ENCODE measurements at places on chromosomes 5 and 9. TPM values are rescaled to one million over a fixed set of nuclear protein-coding genes. Genes with fewer than 3 reads are reported as not detected.

EQTN gene
- not detected for total RNA-seq

RFK gene
- total RNA-seq, result 13.5 TPM

HACD4 gene
- 9.6 TPM for total RNA-seq

FEM1C gene
- 26.1 TPM for total RNA-seq

- H3K27me3 ChIP-seq, result no peaks in the 10 kb centered on the region
- no peak overlapping the region for H3K27ac ChIP-seq
- H3K4me1 ChIP-seq, result no peaks in the 10 kb centered on the region
- H3K4me3 ChIP-seq, result no peak overlapping the region
Observed at GRCh38 chr5:82720213-82721086, 356.7 kb downstream of the TMEM167A start.

GRCh38 chr9:105483618-105484017 lies 35.8 kb downstream of the FSD1L start:
- no peak for DNase-seq
- H3K36me3 ChIP-seq, result no peaks in the 10 kb centered on the region
- H3K27me3 ChIP-seq, result no peaks in the 10 kb centered on the region
- no peak overlapping the region for H3K4me3 ChIP-seq
- H3K4me1 ChIP-seq, result no peaks in the 10 kb centered on the region
- no peak overlapping the region for H3K27ac ChIP-seq

GRCh38 chr9:36415822-36416525 lies 15.9 kb upstream of the RNF38 start:
- peaks cover 23% of the 10 kb centered on the region for H3K36me3 ChIP-seq
- no peak overlapping the region for H3K4me3 ChIP-seq
- no peak for DNase-seq
- no peaks in the 10 kb centered on the region for H3K4me1 ChIP-seq

GRCh38 chr5:78763659-78764189 lies 115.2 kb upstream of the LHFPL2 start:
- no peaks in the 10 kb centered on the region for H3K4me1 ChIP-seq
- no peak overlapping the region for H3K27ac ChIP-seq
- no peaks in the 10 kb centered on the region for H3K27me3 ChIP-seq
- H3K4me3 ChIP-seq, result no peak overlapping the region
- no peak for DNase-seq

DNA sequence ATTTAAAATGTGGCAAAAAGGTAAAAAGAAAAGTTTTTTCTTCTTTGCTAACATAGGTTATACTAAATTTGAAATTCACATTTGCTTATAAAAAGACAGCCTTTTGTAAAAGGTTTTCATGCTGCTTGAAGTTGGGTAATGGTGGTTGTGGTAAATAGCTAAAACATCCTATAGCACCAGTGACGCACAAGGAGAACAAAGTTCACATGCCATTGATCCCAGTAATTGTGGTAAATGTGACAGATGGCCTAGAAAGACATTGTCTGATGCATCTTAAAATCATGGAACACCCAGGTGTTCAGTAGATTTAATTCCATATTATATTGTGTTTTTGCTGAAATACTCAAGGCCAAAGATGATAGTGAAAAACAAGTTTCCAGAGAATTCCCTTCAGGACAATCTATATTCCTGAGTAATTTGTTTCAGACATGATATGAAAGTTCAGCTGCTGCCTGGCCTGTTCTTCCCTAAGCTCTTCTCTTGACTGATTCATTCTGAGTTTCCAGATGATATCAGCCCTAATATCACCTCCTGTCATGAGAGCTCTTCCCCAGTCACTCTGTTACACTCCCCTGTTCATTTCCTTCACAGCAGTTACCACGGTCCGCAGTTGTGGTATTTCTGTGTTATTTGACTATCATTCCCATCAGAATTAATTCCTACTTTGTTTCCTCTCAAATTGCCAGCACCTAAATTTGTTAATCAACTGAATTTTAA lies 4.6 kb upstream of the FBXL17 start:
- H3K27ac ChIP-seq, result no peak overlapping the region
- H3K36me3 ChIP-seq, result no peaks in the 10 kb centered on the region
- no peak for DNase-seq
- H3K4me1 ChIP-seq, result peaks cover 8% of the 10 kb centered on the region

- no peaks in the 10 kb centered on the region for H3K36me3 ChIP-seq
- H3K27ac ChIP-seq, result no peak overlapping the region
- H3K27me3 ChIP-seq, result no peaks in the 10 kb centered on the region
- DNase-seq, result no peak
- no peak overlapping the region for H3K4me3 ChIP-seq
Observed at GRCh38 chr9:134486596-134486995, 155.0 kb upstream of the COL5A1 start.

GRCh38 chr5:99133921-99134320 lies 205.1 kb upstream of the CHD1 start:
- H3K27me3 ChIP-seq, result peaks cover 1% of the 10 kb centered on the region
- H3K27ac ChIP-seq, result no peak overlapping the region
- H3K4me3 ChIP-seq, result no peak overlapping the region
- no peaks in the 10 kb centered on the region for H3K4me1 ChIP-seq

DNA sequence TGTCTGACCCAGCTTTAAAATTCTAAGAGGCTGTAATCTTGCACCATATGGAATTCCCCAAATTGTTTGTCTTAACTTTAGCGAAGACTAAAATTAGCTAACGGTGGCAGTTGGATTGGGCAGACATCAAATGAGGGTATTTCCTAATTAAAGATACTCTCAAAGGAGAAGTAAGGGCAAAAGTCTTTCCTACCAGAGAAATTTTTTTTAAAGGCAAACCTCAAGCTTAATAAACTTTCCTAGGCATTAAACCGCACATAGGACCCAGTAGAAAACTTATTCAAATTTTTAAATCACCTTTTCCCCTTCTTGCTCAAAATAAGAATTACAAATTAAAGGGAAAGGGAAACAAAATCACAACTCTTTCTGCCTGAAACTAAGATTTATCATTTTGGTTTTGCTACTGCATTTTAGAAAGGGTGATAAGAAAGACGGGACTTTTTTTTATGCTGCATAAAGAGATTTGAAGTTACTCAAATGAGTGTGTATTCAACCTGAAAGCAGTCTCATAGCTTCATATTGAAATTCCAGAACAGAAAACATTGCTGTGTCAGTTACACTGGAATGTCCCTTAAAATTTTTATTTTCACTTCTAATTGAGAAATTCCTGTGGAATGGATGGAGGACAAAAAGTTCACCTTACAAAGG lies 189.1 kb upstream of the PTGER4 start:
- H3K4me1 ChIP-seq, result no peaks in the 10 kb centered on the region
- DNase-seq, result no peak
- H3K27ac ChIP-seq, result no peak overlapping the region
- H3K36me3 ChIP-seq, result no peaks in the 10 kb centered on the region
- no peaks in the 10 kb centered on the region for H3K27me3 ChIP-seq
- no peak overlapping the region for H3K4me3 ChIP-seq

DNA sequence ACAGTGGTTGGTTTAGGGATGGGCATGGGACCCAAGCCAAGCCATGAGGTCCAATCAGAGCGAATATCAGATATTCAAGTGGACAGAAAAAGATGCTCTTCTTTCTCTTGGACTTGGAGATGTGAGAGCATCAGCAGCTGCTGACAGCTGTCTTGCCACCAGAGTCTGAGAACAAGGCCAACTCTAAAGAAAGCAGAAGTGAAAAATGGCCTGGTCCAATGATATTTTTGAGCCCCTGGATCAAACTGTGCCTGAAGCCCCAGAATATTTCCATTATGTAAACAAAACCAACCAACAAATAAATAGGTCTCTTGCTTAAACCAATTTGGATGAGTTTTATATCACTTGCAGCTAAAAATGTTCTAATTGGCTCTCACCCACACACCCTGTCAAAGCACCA lies 30.7 kb upstream of the JADE2 start:
- H3K36me3 ChIP-seq, result no peaks in the 10 kb centered on the region
- no peak overlapping the region for H3K27ac ChIP-seq
- H3K27me3 ChIP-seq, result peaks cover 3% of the 10 kb centered on the region
- H3K4me3 ChIP-seq, result no peak overlapping the region

DNA sequence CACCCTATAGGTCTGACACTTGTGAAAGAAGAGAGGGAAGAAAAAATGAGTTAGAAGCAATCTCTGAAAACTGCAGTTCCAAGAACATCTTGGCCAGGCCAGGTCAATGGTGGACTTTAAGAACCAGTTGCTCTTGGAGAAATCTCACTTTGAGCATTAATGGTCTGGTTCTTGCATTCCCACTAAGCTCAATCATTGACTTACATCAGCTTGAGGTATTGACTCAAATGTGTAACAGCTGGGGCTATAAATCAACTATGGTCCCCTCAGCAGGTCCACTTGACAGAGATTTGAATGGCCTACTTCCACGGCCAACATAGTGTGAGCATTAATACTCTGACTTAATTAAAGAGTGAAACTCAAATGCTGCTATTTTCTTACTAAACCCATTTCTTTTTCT lies 357.8 kb upstream of the RGMB start:
- no peaks in the 10 kb centered on the region for H3K27me3 ChIP-seq
- DNase-seq, result no peak
- no peaks in the 10 kb centered on the region for H3K4me1 ChIP-seq
- no peak overlapping the region for H3K27ac ChIP-seq

DNA sequence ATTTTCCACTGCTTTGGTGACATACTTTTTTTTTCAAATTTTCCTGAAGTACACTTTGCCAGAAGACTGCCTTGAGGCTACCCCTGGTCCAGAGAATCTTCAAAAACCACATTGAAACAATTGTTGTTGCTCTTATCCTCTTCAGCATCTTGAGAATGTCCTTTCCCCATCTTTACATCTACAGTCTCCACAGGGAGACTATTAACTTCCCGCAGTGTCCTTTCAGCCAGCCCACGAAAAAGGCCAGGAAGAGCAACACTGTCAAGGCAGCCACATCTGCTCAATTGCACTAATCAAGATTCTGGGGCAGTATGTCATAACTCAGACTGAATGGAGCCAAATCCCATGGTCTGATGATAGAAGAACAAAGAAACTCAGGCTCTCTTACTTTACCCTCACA lies 148.3 kb downstream of the ENC1 start:
- no peaks in the 10 kb centered on the region for H3K4me1 ChIP-seq
- H3K27ac ChIP-seq, result no peak overlapping the region
- no peaks in the 10 kb centered on the region for H3K27me3 ChIP-seq

DNA sequence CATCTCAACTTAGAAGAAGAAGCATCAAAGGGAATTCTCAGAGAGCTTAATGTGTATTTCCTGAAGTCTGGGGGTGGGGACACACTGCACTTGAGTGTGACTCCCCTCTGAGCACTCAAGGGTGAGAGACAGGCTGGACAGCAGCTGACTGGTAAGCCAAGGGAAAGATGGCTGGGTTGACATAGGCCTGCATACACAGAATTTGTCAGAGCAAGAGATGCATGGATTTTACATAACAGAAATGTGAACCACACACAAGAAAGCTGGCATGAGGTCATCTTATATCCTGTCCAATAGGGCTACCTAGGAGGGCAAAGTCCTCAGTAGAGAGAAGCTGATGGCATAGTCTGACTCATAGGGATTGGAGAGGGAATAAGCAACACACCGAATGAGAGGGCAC lies 114.3 kb upstream of the EPB41L4A start:
- no peaks in the 10 kb centered on the region for H3K4me1 ChIP-seq
- no peak overlapping the region for H3K27ac ChIP-seq
- no peak for DNase-seq
- H3K27me3 ChIP-seq, result no peaks in the 10 kb centered on the region
- no peaks in the 10 kb centered on the region for H3K36me3 ChIP-seq
- no peak overlapping the region for H3K4me3 ChIP-seq

DNA sequence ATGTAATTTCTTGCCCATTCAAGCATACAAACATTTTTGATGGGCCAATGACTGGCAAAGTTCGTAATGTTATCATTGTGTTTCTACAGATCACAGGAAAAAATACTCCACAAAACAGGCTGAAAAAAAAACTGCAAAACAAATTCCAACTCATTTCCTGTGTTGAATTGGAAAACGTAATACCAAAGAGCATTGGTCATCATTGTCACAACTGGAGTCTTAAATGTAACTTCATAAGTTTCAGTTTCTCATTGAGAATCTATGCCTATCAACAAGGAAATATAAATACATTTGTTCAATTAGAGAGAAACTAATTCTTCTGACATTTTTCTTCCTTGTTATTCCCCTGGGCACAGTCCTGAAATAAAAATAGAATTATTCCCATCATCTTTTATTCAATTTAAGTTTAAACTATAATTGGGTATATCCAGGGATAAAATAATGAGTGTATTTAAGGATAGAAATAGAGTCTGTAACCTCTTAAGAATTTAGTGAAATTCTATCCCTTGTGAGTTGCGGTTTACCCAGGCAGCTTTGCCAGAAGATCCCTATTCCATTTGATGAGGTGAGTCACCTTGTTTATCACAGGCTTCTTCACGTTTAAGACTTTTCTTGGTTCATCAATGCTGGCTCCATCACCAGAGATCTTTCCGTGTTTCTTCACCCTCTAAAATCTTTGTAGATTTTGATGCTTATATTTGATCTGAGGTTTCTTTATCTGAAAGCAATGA lies 112.7 kb upstream of the ITGA1 start:
- H3K27me3 ChIP-seq, result no peaks in the 10 kb centered on the region
- H3K36me3 ChIP-seq, result no peaks in the 10 kb centered on the region
- H3K4me3 ChIP-seq, result no peak overlapping the region
- DNase-seq, result no peak
- no peak overlapping the region for H3K27ac ChIP-seq

GRCh38 chr5:59525957-59526356 lies 367.6 kb downstream of the PDE4D start:
- DNase-seq, result no peak
- H3K4me1 ChIP-seq, result no peaks in the 10 kb centered on the region
- no peak overlapping the region for H3K27ac ChIP-seq

All from T-cell (primary cell).